ENCODE measurements at places on chromosomes 7 and 10.

DNA sequence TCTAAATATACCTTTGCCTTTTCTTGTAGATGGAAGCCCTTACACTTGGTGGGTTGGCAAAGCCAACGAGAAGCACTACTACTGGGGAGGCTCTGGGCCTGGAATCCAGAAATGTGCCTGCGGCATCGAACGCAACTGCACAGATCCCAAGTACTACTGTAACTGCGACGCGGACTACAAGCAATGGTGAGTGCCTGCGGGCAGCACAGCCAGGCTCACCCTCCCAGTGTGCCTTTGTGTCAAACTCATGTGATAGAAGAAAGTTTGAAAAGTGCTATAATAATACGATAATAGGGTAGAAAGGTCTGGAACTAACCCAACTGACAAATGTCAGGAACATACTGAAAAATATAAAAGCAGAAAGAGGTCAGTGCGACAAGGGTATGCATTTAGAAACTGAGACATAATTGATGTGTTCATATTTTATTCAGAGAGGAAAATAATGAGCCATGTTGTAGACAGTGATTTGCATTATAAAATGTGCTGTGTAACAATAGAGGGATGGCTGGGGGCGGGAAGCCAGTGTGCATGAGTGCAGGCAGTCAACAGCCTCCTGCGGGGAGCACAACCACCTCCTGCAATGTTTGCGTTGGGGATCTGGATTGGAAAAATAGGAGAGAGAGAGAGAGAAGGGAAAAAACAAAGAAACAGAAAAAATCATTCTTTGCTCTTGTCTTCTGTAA is 686.9 kb upstream of the C7orf33 start:
- DNase-seq: no peak

GRCh38 chr7:37041461-37041860 is 317.2 kb upstream of the AOAH start:
- DNase-seq: no peak

GRCh38 chr7:93407239-93407638 is 167.3 kb downstream of the CALCR start:
- DNase-seq: no peak

GRCh38 chr7:43643846-43644245 is 60.9 kb downstream of the STK17A start:
- no peak for DNase-seq

DNA sequence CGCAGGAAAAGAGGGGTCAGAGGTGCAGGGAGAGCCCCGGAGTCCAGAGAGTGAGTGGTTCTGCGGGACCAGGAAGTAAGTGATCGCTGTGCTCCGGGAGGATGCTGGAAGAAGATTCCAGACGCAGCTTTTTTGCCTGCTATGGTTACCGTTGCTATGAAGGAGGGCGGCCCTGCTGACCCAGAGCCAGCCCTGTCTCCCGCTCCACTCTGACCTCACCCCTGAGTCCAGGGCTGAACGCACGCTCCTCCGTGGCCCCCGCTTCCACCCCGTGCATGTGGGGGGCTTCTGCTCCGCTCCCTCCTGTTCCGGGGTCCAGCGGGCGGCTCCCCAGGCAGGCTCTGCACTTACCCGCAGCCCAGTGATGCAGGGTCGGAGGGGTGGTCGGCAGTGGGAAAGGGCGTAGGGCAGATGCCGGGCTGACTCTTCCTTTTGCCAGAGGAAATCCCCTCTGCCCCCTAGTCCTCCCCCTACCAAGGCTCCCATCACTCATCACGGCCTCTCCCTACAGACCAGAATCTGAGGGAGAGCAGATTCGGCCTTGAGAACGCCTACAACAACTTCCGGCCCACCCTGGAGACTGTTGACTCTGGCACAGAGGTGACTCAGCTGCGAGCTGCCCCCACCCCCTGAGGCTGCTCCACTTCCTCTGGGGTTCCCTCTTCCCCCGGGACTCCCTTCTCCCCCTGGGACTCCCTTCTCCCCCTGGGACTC is 2.7 kb upstream of the MUC17 start:
- DNase-seq: peak; percentile 79

GRCh38 chr7:26928703-26929347 is 64.4 kb upstream of the SKAP2 start:
- no peak for DNase-seq

DNA sequence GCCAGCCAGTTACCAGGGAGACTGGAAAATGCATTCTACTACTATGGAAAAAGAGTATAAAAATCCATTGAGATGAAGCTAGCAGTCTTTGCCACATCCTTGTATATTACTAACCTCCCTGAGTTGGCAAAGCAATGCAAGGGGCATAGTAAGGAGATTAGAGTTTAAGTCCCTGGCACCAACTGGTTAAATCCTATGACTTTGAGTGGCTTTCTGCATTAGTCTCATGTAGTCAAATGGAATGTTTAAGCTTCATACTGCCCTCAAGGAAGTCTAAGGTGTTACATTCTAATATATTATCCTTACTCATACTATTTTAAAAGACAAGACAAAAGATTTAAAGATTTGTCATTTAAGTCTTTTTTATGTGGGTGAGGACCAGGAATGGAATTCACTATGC is 110.1 kb downstream of the INHBA start:
- no peak for DNase-seq

DNA sequence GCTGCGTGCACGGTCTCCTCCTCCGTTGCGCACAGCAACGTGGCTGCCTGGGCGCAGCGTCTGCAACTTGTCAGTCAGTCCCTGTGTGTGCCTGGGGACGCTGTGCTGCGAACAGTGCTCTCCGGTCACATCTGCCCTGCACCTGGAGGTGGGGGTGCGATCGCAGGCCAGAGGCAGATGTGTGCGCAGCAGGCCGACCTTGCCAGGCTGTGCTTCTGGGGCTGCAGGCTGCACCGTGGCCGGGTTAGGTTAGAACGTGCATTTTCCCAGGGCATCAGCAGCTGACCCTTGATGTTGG is 8.2 kb upstream of the GET4 start:
- DNase-seq: no peak

- DNase-seq: peak; percentile 45
Observed at GRCh38 chr10:94546049-94546900, 687 bp downstream of the HELLS start.

DNA sequence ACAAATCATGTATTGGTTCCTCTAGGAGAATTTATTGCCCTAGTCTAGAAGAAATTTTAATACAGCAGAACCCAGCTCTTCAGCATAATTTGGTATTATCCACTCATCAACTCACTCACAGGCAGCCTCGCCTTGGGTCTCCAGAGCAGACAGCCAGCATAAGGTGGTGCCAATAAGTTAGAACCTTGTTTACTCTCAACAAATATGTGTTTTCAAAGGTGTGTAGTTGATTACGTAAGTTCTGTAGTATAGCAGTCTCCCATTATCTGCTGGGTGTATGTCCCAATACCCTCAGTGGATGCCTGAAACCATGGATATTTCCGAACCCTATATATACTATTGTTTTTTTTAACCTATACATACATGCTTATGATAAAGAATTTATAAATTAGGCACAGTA is 522.5 kb upstream of the LRRN3 start:
- DNase-seq: no peak

GRCh38 chr7:117112640-117113039 is 159.3 kb downstream of the ST7 start:
- no peak for DNase-seq

- DNase-seq: peak; percentile 33
Observed at GRCh38 chr7:28062197-28062991, 118.2 kb downstream of the JAZF1 start.

- no peak for DNase-seq
Observed at GRCh38 chr7:99099499-99100077, 44.3 kb downstream of the SMURF1 start.

- DNase-seq: no peak
Observed at GRCh38 chr7:105306298-105306748, 82.4 kb downstream of the SRPK2 start.

- no peak for DNase-seq
Observed at GRCh38 chr10:84727398-84727797, 399.0 kb downstream of the CCSER2 start.

DNA sequence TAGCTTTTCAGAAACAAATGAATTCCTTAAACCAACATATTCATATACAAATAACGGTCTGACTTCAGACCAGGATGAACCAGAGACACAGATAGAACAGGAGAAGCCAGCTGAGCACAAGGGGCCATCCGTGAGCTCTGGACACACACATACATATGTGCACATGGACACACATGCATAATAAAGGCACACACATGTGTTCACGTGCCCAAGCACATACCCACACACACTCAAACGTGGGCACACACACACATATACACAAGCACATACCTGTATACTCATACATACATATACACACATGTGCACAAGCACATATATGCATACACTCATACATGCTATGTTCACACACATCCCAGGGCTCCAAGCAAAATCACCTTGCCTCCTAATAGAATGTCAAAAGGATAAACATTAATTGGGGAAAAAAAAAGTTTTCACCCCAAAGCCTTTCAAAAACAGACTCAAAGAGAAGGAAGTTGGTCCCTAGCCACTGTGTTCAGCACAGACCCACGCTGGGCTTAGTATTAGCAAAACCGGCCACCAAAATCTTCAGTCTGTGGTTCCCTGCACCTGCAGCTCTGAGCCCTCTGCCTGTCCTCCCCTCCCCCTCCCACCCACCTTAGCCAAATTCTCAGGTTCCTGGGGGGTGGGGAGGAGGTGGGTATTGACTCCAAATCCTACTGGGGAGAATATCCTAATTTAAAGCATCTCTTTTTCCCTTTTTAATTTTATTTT is 100.4 kb upstream of the MACROH2A2 start:
- no peak for DNase-seq

- DNase-seq: peak; percentile 57
Observed at GRCh38 chr10:63008491-63008890, 124.6 kb upstream of the NRBF2 start.

DNA sequence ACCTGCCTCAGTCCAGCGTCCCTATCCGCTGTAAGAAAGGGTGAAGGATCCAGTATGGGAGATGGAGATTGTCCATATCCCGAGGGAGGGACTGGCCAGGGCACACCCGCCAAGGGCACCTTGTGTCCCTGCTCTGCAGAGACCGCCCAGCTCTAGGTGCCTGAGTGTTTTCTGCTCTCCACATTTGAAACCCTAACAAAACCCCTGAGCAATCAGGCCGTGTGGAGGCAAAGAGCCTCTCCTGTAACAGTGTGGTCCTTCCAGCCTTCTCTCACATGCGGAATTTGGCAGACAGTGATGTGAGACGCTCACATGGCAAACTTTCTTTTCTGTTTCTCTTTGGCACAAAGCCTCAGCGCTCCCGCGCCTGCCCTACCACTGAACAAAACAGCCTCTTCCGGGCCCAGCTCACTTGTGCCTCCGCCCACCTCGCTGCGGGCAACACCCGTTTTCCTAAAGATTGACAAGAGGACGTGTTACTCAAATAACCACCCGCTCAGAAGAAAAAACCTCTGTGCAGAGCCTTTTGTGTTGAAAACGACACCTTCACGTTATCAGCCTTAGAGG is 514.8 kb downstream of the DNAJB6 start:
- peak; percentile 11 for DNase-seq

GRCh38 chr7:87058744-87059524 is 520 bp downstream of the ELAPOR2 start:
- DNase-seq: peak; percentile 9

DNA sequence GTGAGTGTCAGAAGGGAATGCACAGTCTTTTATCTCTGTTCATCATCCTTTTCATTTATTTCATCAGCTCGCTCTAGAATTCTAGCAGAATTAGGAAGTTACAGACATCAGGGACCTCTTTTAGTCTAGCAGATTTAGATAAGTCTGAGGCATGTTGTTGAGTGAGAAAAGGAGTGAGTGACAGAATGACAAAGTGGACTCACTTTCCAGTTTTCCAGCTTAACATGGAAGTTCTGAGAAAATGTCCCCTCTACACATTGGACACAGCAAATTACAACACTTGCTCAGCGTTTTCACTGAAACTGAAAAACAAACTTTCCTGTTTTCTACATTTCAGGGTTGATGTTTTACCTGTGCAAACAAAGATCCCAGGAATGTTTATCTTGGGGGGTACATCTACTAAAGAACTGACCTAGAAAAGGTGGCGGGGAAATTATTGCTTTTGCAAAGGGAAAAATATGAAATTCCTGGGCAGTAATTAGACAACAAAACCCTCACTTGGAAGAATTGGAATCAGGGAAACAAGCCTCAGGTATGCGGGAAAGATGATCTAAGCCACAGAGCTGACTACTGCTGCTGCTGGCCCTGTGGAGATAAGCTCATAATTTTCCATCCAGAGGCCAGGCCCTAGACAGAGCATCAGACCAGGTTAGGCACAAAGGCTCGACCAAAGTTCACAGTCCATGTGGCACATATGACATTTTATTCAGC is 14.6 kb upstream of the CYP3A5 start:
- DNase-seq: no peak

DNA sequence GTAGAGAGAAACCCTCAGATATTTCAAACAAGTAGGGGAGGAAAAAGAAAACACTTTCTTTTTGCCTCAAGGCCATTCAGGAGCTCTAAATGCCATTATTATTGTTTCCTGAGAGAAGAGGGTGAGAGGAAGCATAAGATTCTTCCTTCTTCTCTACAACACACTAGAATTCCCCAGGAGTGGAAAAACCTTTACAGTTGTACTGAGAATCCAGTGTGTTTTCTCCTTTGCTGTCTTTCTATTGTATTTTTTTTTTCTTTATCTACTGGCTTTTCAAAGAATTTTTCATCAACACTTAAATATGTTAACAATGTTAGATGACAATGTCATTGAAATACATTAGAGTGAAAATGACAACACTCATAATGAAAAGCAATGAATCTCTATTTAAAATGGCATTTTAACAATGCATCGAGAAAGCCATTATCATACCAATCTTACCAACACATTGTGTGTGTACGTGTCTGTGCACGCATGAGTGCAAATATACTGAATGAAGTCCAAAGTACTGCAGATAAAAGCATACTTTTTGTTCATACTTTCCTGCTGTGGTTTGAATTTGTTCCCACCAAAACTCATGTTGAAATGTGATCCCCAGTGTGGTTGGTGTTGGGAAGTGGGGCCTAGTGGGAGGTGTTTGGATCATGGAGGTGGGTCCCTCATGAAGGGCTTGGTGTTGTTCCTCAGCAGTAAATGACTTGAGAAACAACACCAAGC is 24.2 kb upstream of the MACC1 start:
- peak; percentile 74 for DNase-seq

- DNase-seq: peak; percentile 98
Observed at GRCh38 chr10:22620140-22620857, 94.1 kb downstream of the PIP4K2A start.

GRCh38 chr7:55641811-55642210 is 69.5 kb upstream of the VOPP1 start:
- DNase-seq: no peak

- DNase-seq: no peak
Observed at GRCh38 chr7:90424720-90425119, 21.5 kb downstream of the CLDN12 start.

DNA sequence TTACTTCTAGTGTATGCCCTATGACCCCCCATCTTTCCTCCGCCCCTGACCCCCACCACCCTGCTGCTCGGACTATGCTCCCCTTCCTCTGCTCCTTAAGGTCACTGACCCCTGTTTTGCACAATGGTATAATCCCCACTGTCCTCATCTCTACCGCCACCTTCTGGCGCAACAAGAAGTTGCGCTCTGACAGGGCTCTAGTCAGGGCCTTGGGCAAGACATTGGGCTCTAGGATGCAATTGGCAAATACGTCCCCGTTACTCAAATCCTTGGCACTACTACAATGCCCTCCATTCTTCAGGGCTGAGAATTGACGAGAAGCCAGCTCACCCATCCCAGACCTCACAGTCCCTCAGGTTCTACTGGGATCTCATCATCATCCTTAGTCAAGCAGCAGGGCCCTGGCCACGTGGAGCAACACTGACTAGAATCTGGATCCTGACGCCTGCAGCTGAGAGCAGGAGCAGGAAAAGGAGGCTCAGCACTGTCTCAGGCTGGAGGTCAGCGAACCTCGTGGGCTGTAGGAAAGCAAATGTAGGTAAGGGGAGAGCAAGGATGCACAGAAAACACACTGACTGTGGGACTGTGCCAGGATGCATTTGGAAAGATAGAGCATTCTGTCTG is 10.6 kb downstream of the LRIT2 start:
- no peak for DNase-seq

All from HT1080 (cell line).